ENCODE measurements at places on chromosomes 12 and 14.

GRCh38 chr12:90124289-90124688 is 415.7 kb upstream of the ATP2B1 start:
- no peak for DNase-seq

GRCh38 chr12:12405882-12406281 is 49.0 kb downstream of the BORCS5 start:
- DNase-seq: no peak

DNA sequence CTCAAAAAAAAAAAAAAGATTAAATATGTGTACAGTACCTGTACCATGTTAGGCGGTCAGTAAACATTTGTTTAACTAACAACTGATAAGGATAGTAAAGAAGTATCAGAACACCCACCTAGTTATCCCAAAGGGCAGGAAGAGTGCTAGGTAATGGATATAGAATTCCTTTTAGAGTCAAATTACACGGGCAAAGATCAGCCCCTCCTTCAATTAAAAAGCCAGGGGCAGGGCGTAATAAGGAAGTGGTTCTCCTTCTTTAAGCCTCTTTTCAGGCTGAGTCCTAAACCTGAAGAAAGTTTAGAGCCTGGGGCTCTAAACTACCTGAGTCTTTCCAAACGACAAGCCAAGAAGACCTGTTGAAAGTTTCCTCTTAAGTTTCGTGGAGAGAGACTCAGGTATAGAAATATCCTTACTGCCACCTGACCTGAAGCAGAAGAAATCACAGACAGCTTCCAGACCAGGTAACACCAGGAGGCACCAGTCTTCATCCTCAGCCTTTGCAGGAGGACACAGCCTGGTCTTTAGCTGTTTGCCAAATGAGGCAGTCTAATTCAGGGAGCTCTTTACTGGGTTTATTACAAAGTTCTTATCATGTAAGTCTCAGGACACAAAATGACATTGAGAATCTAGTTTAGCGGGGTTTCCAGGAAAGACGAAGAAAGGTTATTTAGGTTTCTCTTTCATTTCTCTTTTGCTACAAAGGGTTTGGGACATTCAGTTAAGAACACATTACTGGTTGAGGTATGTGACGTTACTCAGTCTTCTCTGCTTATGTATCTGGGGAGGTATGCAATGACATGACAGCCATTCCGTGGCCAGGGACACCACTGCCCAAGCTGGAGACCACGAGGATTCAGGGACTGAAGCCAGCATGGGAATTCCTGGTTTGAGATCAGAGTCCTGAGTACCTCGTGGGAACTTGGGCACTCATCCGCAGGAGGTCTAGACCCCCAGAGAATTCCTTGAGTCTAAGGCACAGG is at the start of gene BCL2L14:
TSS of gene BCL2L14 (plus strand) at position 266 of the 983 bp plus-strand sequence. CDS start 8,367 bp downstream, outside the sequence.
- no peak for DNase-seq

GRCh38 chr14:67680121-67680602 is 5.7 kb upstream of the VTI1B start:
- no peak for DNase-seq

DNA sequence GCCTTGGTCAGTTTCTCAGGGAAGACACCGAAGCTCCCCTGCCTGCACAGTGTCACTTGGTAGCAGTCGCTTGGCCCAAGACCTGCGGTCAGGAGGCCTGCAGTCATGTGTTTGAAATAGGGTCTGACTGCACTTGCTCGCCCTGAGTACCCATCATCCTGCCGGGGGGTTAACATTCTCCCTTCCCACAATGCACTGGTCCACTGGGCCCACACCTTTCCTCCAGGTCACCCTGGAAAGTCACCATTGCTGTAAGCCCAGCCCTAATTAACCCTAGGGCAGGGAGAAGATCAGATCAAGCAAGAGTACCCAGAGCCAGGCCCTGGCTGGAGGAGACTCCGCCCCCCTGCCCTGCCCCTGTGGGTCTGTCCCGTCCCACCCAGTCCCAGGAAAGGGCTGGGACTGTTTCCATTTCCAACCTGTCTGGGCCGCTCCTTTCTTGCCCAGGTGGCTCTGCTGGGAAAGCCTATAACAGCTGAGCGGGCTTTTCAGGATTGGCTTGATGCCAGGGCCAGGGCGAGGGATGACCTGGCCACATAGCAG is 87.1 kb downstream of the ZFP36L1 start:
- no peak for DNase-seq

GRCh38 chr14:92336363-92336762 is 13.4 kb downstream of the SLC24A4 start:
- DNase-seq: no peak

DNA sequence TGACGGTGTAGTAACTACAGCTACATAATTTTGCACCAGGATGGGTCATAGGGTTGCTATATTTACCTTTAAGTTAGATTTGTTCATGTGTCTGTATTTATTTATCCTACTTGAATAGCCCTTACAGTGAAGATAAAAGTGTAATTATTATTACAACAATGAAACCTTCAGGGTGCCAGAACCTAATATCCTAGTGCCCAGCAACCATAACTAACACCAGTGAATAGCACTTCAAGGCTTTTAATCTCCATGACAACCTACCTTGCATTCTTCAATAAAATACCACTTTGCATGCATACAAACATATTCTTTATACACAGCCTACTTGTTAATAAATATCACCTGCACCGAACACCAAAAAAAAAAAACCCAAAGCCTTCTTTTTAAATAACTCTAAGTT is 58.7 kb upstream of the G2E3 start:
- DNase-seq: no peak

- DNase-seq: no peak
Measured at GRCh38 chr12:90543374-90543773, 411.6 kb downstream of the CCER1 start.

DNA sequence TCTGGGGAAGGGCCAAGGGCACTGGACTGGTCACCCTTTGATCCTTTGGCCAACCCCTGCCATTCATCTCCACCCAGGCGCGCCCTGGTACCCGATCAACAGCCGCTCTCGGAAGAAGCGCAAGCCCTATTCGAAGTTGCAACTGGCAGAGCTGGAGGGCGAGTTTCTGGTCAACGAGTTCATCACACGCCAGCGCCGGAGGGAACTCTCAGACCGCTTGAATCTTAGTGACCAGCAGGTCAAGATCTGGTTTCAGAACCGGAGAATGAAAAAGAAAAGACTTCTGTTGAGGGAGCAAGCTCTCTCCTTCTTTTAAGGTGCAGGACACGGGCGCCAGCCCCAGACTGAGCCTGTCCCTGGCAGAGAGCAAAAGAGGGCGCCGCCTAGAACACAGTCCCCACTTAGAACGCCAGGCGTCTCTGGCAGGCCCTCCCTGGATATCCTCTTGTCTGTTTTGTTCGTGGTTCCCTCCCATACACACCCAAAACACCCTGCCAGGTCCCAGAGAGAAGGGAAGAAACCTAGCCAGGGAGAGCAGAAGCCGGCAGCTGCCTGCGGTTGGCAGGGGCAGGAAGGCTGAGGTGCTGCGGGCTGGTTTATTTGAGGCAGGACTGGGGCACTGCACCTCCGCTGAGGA is 1.7 kb downstream of the HOXC12 start:
- no peak for DNase-seq

GRCh38 chr14:82915381-82915780 is 1381.7 kb upstream of the SEL1L start:
- DNase-seq: no peak
